ENCODE measurements at places on chromosomes 3 and 15.

DNA sequence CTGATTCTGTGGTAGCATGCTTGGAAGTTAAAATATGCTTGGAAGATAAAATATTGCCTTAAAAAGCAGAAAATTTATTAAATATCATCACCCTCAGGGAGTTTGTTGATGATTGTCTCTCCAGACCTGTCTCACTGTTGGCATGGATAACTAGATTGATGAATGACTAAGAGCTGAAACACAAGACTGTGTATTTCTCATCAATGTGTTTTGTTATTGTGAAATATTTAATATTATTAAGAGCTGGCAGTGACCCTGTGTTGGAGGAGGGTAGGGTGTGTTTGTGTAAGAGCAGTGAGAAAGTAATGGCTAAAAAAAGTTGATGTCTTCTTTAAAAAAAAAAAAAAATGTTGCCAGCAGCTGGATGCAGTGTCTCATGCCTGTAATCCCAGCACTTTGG, 82.2 kb downstream of the ITPR1 start:
- DNase-seq = no peak

DNA sequence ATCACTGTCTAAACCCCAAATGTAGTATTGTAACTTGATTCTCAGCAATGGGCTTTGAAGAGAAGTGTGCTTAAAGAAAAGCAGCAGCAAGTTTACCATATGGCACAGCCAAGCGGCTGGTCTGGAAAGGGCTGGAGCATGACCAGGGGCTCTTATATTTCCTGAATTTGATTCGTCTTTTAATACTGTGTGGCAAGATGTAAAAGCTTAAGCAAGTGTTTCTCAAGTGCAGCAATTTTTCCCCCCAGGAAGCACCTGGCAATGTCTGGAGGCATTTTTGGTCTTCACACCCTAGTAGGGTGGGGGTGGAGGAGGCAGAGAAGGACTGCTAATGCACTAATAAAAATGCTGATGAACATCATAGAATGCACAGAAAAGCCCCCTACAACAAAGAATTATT, 397.9 kb downstream of the NTRK3 start:
- no peak for DNase-seq

- DNase-seq = no peak
These were observed 143.2 kb downstream of the DOCK3 start for GRCh38 chr3:50817756-50818529.

DNA sequence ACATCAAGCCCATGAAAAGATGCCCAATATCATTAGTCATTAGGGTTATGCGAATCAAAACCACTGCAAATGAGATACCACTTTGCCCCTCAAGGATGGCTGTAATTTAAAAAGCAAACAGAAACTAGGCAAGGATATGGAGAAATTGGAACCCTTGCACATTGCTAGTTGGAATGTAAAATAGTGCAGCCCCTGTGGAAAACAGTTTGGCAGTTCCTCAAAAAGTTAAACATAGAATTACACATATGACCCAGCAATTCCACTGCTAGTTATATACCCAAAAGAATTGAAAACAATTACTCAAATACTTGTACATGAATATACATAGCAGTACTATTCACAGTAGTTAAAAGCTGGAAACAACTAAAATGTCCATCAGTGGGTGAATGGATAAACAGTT, 186.8 kb upstream of the CGNL1 start:
- DNase-seq = no peak

GRCh38 chr3:97871186-97871585, 49.4 kb downstream of the CRYBG3 start:
- no peak for DNase-seq
